ENCODE measurements at places on chromosomes 13 and 19.

- peak; percentile 65 for DNase-seq
Observed at GRCh38 chr19:12833738-12834565, 427 bp downstream of the RTBDN start.

DNA sequence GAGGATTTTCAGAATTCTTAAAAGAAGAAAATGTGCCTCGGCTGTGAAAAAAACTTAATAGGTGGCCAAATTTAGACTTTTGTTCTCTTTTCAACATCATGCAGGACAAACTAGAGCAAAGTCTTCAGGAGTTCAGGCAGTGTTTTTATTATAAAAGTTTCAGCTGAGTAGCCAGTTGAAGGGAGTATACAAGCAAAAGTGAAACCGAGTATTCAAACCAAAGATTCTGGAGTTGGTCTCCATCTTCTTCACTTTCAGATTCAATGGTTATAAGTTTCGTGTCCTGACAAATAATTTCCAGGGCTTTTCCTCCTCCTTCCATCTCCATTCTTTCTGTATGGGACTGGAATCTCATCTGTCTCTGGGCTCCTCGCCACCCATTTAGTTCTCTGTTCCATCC, 379.7 kb downstream of the GPC5 start:
- no peak for DNase-seq

- no peak for DNase-seq
Observed at GRCh38 chr13:22482496-22483000, 698.2 kb upstream of the SGCG start.

DNA sequence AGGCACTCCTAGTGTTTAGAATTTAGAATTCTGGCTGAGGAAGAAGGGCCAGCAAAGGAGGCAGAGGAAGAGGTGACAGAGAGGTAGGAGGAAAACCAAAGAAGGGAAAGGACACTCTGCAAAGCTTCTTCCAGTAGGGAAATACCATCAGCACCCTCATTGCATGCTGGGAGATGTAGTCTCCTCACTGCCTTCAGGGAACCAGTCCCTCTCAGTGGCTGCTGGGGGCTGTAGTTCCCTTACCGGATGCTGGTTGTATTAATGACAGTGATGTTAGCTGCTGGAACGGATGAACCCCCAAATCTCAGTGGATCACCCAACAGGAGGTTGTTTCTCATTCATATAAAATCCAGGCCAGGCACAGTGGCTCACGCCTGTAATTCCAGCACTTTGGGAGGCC, 10.1 kb downstream of the GRIN2D start:
- DNase-seq, result peak; percentile 53

GRCh38 chr13:114311387-114311786, 2.9 kb upstream of the CHAMP1 start:
- DNase-seq, result peak; percentile 34

DNA sequence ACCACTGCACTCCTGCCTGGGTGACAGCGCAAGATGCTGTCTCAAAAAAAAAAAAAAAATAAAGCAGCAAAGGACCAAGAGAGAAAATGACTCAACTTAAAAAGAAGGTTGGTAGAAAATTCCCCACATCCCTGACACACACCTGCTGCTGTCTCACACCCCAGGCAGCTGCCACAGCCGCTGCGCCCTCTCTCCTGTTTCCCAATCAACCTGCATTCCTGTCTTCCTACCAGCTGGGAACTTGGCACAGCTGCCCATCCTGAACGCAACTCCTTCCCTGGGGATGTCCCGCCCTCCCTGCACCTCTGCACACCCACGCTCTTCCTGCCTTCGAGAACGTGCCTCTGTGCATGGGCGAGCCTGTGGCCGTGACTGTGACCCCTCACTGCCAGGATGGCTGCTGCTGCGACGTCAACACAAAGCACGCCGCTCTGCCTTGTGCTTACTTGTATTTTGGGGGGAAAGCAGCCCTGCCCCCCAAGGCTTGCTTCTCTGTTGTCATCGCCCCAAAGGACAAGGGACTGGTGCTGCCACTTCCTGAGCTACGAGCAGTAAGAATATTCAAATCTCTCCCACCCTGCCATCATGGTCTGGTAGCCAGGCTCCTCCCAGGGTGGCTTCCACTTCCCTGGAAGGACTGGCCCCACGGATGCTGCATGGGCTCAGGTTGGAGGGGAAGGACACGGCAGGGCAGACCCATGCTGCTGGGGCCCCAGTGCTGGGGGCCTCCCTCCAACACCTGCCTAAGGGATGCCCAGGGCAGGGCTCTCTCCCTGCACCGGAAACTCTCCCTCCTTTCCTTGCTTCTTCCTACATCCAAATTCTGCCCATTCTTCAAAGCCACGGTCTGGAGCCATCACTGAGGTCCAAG, 20.7 kb downstream of the SH3GL1 start:
- no peak for DNase-seq

DNA sequence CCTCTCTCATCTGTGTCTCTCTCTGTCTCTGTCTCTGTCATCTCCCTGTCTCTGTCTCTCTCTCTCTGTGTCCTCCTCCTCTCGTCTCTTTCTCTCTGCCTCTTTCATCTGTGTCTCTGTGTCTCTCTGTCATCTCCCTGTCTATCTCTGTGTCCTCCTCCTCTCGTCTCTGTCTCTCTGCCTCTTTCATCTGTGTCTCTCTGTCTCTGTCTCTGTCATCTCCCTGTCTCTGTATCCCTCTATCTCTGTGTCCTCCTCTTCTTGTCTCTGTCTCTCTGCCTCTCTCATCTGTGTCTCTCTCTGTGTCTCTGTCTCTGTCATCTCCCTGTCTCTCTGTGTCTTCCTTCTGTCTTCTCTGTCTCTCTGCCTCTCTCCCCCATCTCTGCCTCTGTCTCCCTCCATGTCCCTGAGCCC, 551 bp upstream of the EBI3 start:
- DNase-seq, result no peak

- DNase-seq, result no peak
Observed at GRCh38 chr13:94330552-94331071, 148.9 kb downstream of the DCT start.

DNA sequence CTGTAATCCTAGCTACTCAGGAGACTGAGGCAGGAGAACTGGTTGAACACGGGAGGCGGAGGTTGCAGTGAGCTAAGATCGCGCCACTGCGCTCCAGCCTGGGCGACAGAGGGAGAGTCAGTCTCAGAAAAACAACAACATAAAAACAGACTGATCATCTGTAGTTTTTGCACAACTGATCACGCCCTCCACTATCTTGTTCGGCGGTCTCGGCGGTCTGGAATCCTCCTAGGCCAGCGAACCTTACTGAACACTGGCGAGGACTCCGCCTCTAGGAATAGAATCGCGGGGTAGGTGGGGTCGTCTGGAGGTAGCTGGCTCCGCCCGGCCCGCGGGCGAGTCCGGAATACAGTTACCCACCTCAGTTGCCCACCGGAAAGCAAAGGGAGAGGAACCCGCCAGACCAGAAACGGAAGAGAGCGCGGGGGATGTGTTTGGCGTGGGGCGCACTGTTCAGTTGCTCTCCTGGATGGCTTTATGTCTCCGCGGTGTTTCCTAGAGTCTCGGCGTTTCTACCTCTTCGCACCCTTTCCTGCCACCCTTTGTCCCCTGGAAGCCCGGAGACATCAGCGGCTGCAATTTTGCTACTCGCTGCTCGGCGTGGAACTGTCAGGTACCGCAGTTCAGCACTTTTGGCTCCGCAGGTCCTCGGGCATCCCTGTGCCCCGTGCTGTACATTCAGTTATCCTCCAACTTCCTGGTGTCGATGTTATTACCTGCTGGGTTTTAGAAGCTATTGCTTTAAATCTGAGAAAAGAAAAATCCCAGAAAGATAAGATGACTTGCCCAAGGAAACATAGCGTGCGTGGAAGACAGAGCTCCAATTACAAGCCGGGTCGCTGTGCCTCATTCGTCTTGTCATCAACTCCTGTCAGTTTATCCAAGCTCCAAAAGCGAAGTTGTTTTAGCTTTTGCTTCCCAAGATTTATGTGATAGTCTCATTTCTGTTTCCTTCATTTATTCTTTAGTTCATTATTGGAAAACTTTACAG, 24.9 kb upstream of the HNRNPA1L2 start:
- DNase-seq, result peak; percentile 89

- DNase-seq, result no peak
Observed at GRCh38 chr13:101691341-101691860, 238.9 kb downstream of the ITGBL1 start.

DNA sequence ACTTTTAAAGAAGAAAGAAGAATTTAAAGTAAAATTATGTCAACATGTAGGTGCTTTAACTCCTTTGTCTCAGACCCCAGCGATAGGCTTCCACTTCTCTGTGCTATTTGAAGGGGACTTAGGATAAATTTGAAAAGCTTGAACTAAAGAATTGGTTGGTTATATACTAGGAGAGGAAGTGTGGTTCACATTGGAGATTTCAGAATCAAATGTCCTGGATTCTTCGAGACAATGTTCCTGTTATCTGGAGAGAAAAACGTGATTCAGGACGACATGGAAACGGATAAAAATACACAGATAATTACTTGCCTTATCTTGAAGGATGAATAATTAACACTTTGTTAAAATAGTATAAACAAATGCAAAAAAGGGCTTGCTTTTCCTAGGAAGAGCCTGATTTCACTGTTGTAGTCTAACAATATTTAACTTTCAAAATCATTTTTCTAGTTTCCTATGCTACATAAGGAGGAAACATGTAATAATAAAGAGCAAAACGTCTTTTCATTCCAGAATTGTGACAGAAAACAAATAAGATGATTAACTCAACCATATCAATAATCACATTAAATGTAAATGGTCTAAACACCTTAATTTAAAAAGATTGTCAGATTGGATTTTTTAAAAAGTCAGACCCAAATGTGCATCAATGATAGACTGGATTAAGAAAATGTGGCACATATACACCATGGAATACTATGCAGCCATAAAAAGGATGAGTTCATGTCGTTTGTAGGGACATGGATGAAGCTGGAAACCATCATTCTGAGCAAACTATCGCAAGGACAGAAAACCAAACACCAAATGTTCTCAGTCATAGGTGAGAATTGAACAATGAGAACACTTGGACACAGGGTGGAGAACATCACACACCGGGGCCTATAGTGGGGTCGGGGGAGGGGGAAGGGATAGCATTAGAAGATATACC, 724 bp upstream of the ZNF780A start:
- DNase-seq, result no peak

DNA sequence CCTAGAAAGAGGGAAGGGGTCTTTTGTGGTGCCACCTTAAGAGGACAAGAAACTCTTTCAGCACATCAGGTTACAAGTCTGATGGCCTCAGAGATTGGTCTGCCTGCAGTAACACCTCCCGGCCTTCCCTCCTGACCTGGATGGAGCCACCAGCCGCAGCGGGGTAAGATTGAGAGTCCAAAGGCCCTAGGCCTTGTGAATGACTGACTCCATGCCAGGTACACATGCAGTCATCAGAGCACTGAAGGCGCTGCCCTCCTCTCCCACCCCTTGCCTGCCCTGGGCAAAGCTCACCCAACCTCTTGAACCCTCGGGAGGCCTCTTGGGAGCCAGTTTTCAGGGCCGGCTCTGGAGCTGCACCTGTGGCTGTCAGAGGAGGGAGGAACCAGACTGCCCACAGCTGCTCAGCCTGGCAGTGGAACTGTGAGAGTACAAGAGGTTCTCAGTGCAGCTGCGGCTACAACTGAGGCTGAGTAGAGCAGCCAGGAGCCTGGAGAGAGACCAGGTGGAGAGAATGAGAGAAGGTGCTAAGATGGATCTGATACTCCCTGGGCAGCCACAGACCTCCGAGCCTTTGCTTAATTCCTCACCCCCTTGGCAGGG, 23.8 kb upstream of the C13orf42 start:
- DNase-seq, result no peak

DNA sequence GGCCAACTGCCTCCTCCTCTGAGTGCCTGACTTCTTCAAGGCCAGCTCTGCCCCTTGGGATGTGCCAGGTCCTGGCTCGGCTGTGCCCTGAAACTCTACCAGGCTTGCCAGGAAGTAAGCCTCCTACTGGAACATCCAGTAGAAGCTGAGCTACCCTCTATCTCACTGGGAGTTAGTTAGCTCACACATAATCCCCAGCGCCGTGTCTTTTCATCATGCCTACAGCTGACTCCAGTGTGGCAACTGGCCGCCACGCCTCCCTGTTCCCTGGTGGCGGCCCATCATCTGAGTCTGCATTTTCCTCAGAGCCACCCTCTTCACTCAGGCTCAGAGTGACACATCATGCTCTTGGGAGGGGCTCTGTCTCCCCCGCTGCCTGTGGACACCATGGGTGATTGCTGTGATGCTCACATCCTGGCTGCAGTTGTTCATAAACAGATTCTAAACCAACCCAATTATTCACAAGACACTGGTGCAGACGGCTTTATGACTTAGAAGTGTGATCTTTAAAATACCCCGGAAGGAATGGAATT, 131.9 kb upstream of the IRS2 start:
- no peak for DNase-seq

Data from SK-N-DZ (cell line).